Sciatic nerve (tissue), 2 donors: ENCODE measurements at places on chromosomes 12 and 14.

- no peak for DNase-seq
Measured at GRCh38 chr14:100688598-100689461, 37.9 kb upstream of the DLK1 start.

GRCh38 chr14:22530127-22530526, 58.9 kb downstream of the DAD1 start:
- no peak for DNase-seq

GRCh38 chr14:35390577-35391387, 13.8 kb downstream of the NFKBIA start:
- DNase-seq: no peak

GRCh38 chr14:72744416-72745120, 149.3 kb downstream of the DPF3 start:
- DNase-seq: no peak

DNA sequence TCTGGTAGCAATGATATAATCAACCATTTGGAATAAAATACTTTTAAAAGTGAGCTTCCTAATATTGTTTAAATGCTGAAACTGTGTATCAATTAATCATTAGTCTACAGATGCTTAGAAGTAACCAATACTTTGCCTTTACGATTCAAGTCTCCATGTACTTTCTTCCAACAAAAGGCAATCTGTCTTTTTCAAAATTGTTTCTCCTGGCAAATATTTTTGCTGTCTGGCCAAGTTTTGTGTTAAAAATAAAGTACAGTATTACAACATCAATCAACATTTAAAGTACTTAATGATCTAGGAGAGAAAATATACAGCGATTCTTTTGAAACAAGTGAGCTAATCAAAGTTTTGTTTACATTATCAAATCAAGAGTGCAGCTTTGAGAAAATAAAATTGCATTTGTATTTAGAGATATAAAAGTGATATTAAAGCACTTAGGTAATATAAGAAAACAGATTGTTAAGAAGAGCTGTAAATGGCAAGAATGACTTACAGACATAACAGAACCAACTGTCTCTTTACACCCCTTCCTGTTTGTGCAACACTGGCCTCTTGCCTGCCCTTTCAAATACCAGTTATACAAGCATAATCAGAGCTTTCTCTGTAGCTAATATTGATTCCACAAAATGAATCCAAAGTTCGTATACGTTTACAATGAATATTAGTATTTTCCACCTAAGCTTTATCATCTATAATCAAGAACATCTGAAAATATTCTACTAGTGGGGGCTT, 38.2 kb upstream of the FBLN5 start:
- DNase-seq: no peak

DNA sequence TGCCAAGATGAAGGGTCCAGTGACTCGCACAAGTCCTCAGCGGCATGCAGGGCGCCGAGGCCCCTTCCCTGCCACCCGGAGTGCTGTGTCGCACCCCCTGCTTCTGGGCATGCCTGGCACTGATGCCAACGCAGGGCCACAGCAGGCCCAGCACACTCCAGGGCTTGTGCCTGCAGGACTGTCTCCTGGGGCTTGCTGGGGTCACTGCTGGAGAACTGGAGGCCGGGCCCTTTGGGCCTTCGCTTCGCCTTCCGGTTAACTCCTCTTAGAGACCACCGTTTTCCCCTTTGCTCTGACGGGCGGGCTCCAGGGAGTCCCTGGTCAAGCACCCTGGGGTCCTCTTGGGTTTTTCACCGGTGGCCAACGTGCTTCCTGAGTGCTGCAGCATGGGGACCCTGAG, 79.6 kb downstream of the WDR20 start:
- no peak for DNase-seq

DNA sequence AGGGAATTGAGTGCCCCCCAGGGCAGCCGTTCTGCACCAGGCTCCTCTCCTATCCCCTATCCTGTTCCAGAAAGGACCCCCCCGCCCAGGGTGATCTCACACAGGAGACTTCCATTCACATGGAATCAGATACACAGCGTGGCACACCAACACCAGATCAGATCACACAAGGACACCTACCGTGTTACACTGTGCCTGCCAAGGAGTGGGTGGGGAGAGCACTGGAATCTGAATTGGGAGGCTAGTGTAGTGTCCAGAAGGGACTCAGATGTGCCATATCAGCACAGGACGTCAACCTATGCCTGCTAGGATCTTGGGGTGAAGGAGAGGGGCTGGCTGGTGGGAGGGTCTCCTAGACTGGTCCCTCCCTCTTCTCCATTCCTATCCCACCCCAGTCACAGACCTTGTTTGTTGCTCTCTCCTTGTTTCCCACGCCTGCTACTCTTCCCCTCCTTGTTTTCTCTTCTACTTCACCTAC, 2.3 kb downstream of the PTMS start:
- DNase-seq: no peak

- DNase-seq: no peak
Measured at GRCh38 chr14:79638672-79639266, 572.5 kb downstream of the DIO2 start.

DNA sequence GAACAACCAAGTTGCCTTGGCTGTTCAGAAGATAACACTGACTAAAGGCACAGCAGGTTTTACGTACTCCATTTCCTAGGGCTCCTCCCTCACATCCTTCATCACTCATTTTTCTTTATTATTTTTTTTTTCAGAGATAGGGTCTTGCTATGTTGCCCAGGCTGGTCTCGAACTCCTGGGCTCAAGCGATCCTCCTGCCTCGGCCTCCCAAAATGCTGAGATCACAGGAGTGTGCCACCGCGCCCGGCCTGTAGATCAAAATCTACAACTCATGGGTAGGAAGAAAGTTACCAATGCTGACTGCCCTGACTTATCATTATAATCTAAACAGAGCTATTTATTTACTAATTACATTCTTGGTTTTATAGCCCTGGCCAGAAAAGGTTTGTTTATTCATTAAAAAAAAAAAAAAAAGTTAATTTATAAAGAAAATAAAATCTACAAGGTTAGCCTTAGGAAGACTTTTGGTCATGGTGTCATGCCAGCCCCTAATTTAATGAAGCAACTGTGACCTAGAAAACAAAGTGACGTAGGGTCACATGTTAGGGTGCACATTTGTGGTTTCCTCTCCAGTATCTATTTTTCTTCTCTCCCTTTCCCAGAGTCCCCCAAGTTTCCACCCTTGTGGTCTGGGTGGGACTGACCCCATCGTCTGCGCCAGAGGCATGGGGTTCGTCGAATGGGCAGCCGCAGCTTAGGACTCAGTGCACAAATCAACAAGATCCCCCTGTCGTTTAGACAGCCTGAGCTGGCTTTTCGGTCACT, 19.0 kb upstream of the FOXN3 start:
- DNase-seq: no peak

DNA sequence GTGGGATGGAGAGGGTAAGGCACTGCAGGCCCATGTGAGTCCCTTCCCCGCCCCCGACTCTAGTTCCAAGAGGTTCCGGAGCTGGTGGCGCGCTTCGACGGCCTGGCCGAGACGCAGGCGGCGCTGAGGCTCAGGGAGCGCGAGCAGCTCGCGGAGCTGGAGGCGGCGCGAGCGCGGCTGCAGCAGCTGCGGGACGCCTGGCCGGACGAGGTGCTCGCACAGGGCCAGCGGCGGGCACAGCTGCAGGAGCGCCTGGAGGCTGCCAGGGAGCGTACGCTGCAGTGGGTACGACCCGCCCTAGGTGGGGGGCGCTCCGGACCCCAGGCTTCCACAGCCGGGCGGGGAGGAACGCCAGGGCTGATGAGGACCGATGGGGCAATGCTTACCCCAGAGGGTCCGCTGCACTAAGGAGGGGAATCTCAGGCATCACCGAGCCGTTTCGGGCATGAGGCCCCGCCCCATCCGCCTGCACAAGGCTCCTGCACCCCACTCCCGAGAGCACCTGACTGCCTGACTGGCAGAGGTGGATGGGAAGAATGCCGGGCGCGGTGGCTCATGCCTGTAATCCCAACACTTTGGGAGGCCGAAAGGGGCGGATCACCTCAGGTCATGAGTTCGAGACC, 4.9 kb downstream of the CFAP73 start:
- no peak for DNase-seq

DNA sequence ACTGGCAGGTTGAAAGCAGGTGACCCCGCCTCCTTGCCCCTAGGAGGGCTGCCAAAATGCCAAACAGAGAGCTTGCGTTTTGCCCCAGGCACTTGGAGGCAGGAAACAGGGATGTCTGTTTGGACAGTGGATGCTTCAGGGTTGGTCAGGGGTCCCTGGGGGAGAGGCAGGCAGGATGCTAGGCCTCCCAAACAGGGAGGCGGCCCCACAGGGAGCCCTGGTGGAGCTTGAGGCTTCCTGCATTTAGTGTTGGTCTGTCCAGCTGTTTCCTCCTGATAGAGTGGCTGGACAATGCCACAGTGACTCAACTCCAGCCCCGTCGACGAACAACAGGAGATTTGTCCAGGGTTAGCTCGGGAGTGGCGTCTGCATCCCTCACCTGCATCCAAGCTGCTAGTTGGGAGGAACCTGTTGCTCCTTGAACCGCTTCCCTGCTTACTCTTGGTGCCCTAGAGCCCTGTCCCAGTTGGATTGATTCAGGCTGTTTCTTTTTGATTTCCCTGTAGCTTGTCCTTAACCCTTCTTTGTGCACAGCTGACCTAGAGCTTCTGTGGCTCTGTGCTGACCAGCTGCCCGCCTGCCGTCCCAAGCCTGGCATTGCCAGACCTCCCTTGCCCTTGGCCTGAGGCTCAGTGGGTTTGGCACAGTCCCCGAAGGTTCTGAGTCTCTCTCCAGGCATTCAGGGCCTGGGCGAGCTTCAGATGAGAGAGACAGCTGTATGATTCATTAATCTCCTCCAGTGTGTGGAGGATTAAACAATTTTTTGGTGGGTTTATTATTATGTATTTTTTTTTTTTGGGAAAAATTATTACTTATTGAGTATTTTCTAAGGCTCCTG, 45.9 kb downstream of the TSPAN9 start:
- no peak for DNase-seq

DNA sequence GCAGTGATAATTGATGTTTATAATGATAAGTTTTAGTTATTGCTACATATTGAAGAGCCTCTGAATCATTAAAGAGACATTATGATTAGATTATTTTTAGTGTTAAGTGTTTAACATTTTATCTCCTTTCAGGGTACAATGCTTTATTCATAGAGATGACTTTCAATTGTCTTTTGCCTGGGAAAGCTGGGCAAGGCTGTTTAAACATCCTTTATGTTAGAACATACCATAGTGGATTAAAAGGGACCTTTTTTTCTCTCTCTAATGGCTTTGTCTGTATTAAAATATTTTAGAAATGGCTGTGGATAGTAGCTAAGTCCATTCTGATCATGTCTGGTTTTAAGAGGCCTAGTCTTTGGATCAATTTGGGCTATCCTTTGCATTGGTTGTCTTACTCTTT, 427.5 kb upstream of the MIS18BP1 start:
- DNase-seq: no peak

DNA sequence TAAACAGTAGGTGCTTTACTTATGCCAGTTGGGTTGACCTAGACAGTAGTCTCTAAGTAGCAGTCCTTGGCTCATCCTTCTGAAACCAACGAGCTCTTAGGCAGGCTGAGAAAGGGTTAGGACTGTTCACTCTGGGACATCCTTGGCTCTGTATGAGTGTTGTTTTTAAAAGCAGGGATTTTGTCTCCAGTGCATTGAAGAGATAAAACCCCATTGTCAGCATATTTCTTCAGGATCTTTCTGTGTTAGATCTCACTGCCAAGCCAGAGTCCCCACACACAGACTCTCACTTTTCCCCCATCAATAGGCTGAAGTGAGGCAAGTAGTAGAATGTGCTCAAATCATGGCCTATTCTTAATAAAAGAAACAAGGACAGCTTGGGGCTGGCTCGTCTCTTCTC, 123.4 kb upstream of the HIF1A start:
- no peak for DNase-seq

- no peak for DNase-seq
Measured at GRCh38 chr14:100078997-100079725, 13.9 kb downstream of the EVL start.

DNA sequence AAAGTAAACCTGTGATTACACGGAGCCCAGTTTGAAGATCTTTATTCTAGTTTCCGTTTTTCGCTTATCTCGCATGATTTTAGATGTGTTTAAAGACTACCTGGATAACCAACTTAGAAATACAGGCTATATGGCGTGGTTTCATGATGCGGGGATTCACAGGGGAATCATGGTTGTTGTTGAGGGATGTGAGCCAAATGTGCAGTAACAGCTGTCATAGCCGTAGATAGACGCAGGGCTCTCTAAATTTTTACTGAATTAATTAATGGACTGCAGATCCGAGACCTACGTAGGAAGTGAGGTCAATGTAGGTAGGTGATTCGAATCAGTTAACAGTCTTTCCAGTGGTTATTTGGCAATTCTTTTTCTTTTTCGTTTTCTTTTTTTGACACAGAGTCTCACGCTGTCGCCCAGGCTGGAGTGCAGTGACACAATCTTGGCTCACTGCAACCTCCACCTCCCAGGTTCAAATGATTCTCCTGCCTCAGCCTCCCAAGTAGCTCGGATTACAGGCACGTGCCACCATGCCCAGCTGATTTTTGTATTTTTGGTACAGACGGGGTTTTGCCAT, 144.9 kb upstream of the AMIGO2 start:
- no peak for DNase-seq

GRCh38 chr12:93773122-93773871, 96.1 kb downstream of the CRADD start:
- DNase-seq: no peak

DNA sequence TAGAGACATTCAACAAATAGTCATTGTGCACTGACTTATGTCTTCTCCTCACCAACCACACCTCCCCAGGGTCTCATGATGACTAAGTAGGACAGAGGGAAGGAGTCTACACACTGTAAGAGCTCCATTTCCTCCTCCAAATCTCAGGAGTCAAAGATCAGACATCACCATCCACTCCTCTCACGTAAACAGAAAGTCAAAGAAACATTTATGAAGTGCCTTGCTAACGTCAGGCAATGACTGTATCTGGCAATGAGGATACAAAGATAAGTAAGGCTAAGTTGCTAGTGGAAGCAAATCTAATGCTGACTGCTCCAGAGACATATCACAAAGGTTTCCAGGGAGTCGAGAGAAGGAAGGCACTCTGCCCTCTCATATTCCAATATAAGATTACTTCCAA, 88.9 kb downstream of the SLC2A13 start:
- no peak for DNase-seq

- no peak for DNase-seq
Measured at GRCh38 chr12:50862316-50862715, 19.6 kb downstream of the TMPRSS12 start.

- DNase-seq: no peak
Measured at GRCh38 chr14:73312687-73313086, 75.4 kb downstream of the PAPLN start.

GRCh38 chr12:65313719-65314317, 35.3 kb downstream of the MSRB3 start:
- no peak for DNase-seq

GRCh38 chr12:41804026-41804425, 340.6 kb downstream of the GXYLT1 start:
- no peak for DNase-seq
